ENCODE measurements at places on chromosomes 11 and 22.

- DNase-seq, result peak; percentile 73
These were observed 6.6 kb downstream of the APOL4 start for GRCh38 chr22:36194971-36195370.

DNA sequence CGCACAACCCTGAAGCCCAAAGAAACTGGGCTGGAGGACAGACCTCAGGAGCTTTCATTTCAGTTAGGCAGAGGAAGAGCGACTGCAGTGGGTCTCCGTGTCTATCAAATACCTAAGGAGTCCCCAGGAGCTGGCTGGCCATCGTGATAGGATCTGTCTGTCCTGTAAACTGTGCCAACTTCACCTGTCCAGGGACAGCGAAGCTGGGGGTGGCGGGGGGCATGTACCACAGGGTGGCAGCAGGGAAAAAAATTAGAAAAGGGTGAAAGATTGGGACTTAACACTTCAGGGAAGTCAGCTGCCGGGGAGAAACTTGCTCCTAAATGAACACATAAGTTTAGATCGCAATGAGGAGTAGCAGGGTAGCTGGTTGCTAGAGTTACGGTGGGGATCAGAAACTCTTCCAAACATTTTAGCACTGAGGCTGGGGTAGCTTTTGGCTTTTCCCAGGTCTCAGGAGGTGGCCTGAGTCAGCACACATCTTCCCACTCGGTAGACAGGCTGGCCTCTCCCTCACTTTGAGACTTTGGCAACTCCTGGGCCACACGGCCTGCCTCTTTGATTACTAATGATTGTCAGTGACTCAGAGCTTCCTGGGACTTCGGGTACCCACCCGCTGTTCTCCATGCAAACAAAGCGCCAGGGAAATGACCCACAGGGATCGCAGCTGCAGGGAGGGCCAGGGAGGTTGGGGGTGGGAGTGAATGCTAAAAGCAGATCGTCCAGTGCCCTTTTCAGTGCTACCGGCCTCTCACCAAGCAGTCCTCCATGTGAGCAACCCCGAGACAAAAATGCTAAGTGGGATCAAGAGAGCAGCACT lies 2.9 kb upstream of the MTFP1 start:
- DNase-seq, result peak; percentile 89

DNA sequence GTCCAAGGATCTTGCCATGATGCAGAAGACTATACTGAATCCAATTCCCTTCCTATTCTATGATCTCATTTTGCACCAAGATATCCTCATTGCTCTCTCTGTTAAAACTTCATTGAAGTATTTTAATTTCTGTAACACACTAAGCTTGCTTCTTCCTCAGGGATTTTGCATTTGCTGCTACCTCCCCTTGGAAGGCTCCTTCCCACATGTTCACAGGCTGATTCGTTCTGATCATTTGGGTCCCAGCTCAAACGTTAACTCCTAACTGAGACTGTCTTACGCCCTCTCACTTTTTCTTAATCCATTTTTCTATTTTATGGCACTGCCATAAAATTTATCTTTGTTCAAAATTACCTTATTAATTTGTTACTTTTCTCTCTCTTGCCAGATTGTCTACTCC lies 713.0 kb upstream of the LRRC4C start:
- DNase-seq, result no peak

- DNase-seq, result peak; percentile 42
These were observed 29.2 kb downstream of the PDGFD start for GRCh38 chr11:104134745-104135144.

DNA sequence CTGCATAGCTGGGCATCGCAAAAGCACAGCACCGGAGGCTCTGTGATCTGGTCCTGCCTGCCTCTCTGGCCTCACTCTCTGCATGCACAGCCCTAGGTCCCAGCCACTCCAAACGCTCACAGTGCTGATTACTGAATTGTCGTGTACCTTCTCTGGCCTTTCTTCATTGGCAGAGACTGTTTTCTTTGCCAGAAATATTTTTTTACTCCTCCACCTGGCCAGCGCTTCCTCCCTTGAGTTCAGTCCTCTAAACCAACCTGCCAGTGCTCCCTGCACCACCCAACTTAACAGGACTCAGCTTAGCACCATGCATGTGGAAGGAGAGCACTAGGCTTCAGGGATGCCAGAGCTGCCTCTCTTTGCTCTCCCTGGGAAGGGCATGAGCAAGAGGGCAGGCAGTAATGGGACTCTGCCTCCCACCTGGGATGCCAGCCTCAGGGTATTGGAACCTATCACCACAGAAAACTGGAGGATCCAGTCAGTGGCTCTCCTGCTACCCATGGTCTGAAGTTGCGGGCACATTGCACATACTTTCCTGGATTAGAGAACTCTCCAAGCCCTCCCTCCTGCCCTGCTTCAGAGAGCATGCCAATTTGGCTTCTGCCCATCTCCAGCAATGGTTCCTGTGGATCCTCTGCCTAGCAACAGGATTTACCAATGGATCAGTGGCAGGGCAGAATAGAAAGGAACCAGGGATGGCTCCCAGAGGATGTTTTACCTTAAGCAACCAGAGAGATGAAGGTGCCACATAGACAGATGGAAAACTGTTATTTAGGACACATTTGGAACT lies 37.0 kb upstream of the GNAZ start:
- no peak for DNase-seq

GRCh38 chr11:1471736-1472135 lies 14.8 kb downstream of the MOB2 start:
- DNase-seq, result no peak

DNA sequence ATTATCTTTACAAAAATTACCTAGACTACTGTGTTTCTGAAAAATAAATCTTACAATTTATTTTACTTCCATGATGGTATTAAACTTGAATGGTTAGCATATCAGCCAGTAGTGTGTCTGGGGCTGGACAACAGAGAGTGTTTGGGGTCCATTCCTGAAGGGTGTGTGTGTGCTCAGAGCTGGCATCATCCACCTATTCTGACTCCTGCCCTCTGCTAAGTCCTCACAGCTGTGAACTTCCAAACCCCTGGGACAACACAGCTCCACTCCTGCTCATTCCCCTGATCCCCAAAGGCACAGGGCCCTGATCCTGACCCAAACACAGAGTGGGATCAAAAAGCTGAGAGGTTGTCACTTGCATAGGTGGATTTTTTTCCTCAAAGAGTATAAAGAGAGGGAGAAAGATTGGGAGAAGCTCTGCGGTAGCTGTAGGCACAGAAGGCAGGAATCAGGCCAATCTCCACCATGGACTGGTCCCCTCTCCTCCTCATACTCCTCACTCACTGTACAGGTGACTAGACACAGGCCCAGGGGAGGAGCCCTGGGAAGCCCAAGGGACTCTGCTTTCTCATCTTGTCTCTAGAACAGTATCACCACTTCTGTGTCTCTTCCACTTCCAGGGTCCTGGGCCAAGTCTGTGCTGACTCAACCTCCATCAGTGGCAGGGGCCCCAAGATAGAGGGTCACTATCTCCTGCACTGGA lies 55.7 kb upstream of the TOP3B start:
- no peak for DNase-seq

- no peak for DNase-seq
These were observed 46.5 kb downstream of the PDE2A start for GRCh38 chr11:72627594-72628281.

GRCh38 chr11:43515090-43515489 lies 156.4 kb downstream of the TTC17 start:
- no peak for DNase-seq

- DNase-seq, result no peak
These were observed 7.8 kb downstream of the LARGE2 start for GRCh38 chr11:45930031-45930794.

DNA sequence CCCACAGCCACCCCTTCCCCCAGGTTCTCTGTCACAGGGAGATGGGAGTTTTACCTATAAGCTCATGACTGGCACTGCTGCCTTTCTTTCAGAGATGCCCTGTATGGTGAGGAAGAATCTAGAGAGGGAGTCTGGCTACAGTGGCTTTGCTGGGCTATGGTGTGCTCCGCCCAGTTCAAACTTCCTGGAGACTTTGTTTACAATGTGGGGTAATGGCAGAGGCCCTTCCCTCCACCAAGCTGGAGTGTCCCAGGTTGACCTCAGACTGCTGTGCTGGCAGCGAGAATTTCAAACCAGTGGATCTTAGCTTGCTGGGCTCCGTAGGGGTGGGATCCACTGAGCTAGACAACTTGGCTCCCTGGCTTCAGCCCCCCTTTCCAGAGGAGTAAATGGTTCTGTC lies 143.5 kb downstream of the MSANTD4 start:
- no peak for DNase-seq

DNA sequence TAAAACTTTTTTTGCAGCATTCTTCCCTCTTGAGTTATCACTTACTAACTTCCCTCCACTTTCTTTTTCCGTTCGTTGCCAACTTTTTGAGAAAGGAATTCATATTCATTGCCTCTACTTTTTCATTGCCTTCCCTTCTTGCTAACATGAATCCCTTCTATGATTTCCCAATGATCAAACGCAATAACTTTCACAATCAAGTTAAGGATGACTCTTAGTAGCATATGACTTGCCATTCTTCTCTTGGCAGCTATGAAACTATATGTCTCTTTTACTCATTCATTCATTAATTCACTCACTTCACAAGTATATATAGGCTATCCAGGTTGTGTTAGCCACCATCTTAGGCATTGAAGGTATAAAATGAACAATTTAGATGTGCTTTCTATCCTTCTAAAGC lies 16.6 kb upstream of the ARHGAP20 start:
- no peak for DNase-seq

- DNase-seq, result no peak
These were observed 515.1 kb downstream of the CNTN5 start for GRCh38 chr11:99535819-99536218.

DNA sequence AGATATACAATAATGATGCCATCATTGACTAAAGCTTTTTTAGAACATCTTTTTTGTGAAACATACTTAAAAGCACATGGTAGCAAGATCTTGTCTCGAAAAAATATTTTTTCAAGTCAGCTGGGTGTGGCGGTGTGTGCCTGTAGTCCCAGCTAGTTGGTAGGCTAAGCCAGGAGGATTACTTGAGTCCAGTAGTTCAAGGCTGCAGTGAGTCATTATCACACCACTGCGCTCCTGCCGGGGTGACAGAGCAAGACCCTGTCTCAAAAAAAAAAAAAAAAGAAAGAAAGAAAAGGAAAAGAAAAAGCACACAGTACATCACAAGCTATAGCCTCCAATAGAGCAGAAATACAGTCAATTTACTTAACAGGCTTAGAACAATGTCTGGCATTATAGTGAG lies 37.0 kb downstream of the ENTHD1 start:
- DNase-seq, result no peak

- peak; percentile 38 for DNase-seq
These were observed 10.4 kb upstream of the PPARA start for GRCh38 chr22:46139895-46140350.
